ENCODE measurements at places on chromosomes 12 and 14.

GRCh38 chr14:68639000-68639757 lies 153.7 kb downstream of the ZFP36L1 start:
- DNase-seq: no peak

GRCh38 chr14:71550367-71550766 lies 381.9 kb upstream of the RGS6 start:
- DNase-seq: peak; percentile 33

DNA sequence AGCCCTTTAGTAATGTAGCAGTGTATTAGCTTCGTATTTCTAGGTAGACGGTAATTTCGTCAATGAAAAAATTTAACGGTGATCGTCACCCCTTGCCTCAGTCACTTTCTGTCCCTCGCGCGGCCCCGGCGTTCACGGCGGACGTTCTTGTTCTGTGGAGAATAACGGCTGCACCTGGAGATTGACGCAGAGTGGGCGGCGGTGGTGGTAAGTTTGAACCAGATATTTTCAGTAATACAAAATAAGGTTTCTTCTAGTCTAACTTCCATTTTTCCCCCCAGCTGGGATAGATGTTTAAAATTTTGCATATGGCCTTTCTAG lies 341 bp downstream of the ZNF10 start:
- peak; percentile 26 for DNase-seq

DNA sequence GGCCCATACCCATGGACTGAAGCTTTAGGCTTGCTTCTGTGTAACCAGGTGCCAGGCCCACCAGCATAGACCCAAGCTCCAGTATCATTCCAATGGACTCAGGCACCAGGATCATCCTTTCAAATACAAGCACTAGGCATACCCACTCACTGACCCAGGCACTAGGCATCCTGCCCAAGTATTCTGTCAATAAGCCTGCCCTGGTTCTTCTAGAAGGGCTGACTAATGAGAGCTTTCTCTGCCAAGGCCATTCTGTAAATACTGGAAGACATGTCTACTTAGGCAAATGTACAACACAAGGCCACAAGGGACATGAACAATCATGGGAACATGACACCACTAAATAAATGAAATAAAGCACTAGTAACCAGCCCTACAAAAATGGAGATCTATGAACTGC lies 352.2 kb downstream of the FSCB start:
- DNase-seq: no peak

- no peak for DNase-seq
Observed at GRCh38 chr12:95653771-95654546, 102.7 kb upstream of the USP44 start.

GRCh38 chr14:67571991-67572323 lies 28.1 kb downstream of the PIGH start:
- no peak for DNase-seq

DNA sequence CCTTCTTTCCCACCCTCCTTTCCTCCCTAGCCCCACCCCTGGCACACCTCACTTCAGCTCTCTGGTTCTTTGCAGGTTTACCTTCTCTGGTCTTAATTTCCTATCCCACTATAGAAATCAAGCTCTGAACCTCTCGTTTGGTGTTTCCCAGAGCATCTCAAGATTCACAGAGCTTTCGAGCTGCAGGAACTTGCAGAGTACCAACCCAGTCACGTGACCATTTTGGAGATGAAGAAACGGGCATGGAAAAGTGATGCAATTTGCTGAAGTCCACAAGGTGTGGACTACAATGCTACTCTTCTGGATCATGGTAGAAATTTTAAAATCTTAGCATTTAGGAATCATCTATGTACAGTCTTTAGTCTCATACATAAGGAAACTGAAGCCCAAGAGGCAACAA lies 205.8 kb downstream of the NTF3 start:
- no peak for DNase-seq

- DNase-seq: no peak
Observed at GRCh38 chr12:96409731-96410130, 9.5 kb upstream of the CDK17 start.

- no peak for DNase-seq
Observed at GRCh38 chr12:47825173-47825639, 5.5 kb upstream of the HDAC7 start.

DNA sequence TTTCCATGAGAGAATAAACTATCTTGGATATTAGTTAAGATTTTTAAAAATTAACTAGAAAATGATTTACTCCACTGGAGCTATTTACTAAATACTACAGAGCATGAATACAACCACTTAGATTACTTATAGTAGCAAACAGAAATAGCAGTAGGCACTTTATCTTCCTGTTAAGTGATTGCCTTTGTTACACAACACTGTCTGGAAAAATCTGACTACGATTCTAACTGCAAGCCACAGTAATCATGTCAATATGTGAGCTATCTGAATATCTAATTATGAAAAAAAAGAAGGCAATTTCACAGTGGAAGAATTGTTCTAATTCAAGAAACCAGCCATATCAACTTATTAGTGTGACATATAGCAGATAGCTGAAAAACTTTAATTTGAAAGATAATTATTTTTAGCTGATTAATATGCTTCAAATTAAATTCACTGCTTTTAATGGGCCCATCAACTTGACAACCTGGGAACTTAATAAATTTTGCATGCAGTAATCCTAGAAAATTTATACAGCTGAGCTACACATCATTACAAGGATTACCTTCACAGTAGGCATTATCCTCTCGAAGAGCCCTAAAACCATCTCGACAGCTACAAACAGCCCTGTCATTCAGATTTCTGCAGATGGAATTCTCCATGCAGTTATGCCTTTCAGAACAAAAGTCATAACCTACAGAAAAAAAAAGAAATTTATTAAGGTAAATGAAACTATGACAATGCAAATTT lies 172.8 kb downstream of the NELL2 start:
- DNase-seq: no peak

DNA sequence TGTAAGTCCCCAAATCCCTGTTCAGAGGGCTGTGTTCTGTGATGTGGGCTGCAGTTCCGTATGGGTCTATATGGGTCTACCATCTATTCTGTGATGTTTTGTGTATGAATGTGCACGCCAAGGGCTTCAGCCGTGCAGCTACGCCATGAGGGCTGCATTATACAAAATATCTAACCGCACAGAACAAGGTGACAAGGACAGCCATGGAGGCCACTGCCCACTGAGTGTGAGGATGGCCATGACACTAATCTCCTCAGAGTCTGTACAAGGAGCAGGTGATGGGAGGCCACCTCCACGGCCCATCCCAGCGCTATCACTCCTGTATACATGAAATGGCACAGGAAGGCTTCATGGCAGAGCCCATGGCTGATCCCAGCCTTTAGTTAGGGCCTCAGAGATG lies 102.0 kb downstream of the DICER1 start:
- DNase-seq: no peak

GRCh38 chr12:3202734-3203446 lies 125.7 kb downstream of the TSPAN9 start:
- peak; percentile 82 for DNase-seq

DNA sequence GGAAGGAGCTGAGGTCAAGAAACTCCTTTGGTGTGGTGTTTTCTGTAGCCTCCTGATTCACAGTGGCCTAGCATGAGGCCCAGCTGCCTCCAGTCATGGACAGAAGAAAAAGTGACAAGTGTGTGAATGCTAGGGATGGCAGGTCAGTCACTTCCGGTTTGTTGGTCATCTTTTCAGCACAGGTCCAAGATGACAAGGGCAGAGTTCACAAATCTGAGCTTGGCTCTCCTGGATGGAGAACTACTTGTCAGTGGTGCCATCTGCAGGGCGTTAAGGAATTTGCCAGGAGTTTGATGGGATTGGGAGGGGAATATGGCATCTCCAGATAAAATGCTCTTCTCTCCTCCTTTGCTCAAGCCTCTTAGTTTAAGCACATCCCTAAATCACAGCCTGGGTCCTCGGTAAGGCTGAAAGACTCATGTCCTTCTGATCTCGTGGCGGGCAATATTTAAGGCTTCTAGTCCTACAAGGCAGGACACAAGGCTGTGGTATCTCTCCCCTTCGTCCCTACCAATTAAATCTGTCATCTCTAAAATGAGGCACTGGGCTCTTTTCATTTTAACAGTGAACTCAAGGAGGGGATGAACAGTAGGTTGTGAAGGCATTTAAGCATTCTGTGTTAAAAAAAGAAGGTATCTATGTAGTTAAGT lies 10.0 kb downstream of the TUBA1B start:
- DNase-seq: peak; percentile 50

DNA sequence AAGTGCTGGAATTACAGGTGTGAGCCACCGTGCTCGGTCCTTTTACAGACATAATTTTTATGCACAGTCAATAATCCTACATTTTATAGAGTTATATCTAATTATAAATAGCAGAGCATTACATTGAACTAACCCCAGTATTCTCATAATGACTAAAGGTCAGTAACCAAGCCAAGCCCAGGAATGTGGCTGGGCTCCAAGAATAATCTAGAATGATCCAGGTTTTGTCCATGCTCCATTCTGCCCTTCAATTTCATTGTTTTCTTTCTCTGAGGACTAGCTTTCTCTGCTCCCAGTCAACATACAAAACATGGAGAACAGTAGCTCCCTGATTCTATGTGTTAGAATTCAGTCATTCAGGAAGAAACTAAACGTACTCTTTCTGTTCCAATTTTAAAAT lies 92.1 kb upstream of the KRR1 start:
- DNase-seq: no peak

DNA sequence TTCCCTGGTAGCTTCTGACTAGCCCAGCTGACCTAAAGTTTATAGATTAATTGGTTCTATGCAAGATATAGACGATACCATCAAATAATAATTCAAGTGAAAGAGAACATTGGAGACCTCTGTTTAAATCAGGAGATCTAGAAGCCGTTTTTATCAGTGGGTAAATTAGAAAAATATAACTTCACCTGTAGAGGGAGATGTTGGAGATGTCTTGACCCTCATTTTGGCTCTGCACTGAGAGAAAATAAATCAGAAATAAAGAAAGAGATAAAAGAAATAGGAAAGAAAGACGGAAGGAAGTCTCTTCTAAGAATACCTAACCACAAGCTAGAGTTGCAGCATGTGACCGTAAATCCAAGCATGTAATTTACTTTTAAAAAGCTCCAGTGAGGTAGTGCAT lies 684.5 kb downstream of the C12orf50 start:
- no peak for DNase-seq

GRCh38 chr12:47370421-47370820 lies 290.7 kb upstream of the AMIGO2 start:
- DNase-seq: no peak

GRCh38 chr14:99513183-99513694 lies 32.0 kb downstream of the CCNK start:
- DNase-seq: no peak

GRCh38 chr12:66497008-66497897 lies 181.6 kb downstream of the GRIP1 start:
- DNase-seq: no peak

GRCh38 chr14:103118018-103118662 lies 5.1 kb upstream of the TNFAIP2 start:
- no peak for DNase-seq

Data from GM13976 (cell line).